Femur (tissue), 1 donor: ENCODE measurements at places on chromosomes 11 and 22.

- DNase-seq, result no peak
These were observed 548.5 kb downstream of the BUD13 start for GRCh38 chr11:116224154-116224888.

GRCh38 chr11:83816572-83817187 is 530.5 kb upstream of the CCDC90B start:
- no peak for DNase-seq

DNA sequence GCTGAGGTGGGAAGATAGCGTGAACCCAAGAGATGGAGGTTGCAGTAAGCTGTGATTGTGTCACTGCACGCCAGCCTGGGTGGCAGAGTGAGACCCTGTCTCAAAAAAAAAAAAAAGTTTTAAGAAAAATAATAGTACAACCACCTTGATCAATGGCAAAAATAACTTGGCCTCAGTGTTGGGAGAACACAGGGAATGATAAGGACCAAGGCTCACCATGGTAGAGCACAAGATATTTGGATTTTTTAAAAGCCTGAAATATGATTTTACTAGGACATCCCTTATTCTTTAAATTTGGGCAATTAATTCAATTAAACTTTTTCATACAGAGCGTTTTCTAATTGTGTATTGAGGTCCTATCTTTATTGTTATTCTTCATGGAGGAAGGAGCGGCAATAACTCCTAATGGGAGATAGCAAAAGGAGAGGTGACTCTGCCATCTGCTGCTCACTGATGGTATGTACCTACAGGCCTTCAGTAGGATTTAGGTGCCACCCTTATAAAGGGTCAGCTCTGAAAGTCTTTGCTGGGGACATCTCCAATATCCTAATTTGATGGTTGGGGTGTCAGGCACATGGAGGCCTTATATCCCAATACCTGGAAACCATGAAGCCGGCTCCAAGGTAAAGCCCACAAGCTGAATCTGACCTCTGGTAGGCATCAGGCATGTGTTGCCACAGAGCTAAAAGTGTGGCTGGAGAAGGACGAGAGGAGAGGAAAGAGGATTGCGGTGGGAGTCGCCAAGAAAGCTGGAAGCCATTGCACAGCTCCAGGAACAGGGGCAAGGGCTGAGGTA is 21.9 kb upstream of the POLD3 start:
- peak; percentile 29 for DNase-seq

DNA sequence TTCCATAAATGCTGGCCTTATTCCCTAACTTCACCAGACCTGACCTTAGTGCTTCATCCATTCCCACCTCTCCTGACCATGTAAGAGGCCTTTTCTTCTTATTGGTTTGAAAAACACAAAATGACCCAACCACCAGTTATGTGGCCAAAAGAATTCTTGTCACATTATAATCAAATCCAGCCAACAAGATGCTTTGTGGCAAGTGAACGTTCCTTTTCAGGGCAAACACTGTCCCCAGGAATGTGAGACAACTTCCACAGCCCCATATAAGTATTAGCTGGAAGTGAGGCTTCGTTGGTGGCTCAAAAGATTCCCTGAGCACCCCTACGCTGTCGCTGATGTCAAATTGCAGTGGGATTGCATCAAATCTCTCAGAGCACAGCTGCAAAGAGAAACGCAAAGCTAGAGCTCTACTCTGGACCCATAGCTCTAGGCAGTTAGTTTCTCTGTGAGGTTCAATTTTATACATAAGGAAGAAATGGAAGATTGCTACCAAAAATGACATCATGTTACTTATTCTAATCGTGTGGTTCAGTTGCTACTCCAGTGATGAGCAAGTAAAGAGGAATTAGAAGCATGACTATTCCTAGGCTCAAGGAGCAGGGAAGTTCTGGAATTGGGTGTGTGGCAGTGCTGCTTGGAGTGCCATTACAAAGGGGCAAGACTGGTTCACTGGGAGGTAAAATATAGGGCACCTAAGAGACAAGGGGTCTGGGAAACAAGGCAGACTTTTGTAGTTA is 26.1 kb downstream of the GLYATL1 start:
- no peak for DNase-seq

DNA sequence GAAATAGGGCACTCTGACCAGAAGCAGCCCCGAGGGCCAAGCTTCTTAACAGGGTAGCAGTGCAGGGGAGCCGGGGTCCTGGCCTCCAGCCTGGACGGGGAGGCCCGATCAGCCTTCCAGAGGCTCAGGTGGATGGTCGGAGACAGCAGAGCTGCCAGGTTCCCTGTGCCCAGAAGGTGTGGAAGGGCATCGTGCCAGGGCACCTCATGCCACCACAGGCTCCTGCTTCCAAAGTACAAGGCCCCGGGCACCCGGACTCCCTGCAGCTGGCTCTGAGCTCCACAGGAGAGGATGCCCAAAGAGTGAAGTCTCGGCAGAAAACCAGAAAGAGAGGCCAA is 14.3 kb downstream of the EHD1 start:
- no peak for DNase-seq

DNA sequence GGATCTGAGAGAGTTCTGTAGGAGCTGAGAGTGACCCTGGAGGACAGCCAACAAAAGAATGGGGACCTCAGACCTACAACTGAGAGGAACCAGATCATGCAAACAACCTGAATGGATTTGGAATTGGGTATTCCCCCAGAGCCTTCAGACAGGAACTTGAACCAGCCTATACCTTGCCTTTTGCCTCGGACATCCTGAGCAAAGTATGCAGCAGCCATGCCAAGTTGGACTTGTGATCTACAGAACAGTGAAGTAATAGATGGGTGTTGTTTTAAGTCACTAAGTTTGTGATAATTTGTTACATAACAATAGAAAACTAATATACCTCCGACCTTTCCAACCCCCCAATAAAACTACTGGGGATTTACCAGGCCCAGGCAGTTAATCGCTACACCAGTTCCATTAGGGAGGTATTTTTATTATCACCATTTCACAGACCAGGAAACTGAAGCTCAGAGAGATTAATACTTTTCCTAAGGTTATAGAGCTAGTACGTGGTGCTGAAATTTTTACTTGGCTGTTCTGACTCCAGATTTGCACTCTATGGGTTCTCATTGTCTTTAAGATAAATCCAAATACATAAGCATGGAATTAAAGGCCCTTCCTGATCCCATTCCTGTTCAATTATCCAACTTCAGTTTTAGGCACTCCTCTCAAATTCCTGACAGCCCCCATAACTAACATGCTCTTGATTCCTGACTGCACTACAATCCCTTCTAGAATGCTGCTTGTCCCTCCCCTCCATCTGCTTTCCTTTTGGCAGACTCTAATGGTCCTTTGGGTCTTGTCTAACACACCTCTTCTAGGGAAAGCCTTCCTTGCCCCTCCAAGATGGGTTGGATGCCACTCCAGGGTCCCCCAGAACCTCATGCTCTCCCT is 1.7 kb upstream of the RASSF10 start:
- no peak for DNase-seq

- no peak for DNase-seq
These were observed 159.9 kb downstream of the TEAD1 start for GRCh38 chr11:12834166-12834565.

- DNase-seq, result no peak
These were observed 31.4 kb downstream of the LRP5 start for GRCh38 chr11:68343761-68344256.

- no peak for DNase-seq
These were observed 27.8 kb upstream of the LMO2 start for GRCh38 chr11:33919645-33920044.

DNA sequence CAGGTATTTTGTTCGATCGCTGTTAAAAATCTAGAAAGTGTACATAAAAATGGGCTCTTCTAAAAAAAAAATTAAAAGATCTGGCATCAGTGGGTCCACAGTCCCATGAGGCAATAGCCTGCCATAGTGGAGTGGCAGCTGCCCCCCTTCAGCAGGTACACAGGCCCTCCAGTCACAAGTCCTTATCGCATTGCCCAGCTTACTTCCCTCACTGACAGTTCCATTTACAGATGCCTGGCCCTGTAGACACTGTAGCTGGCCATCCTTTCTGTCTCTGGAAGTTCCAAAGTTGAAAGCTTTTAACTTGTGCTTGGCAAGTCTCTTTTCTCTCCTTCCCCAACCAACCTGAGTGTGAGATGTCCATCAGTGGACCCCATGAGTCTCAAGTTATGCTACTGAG is 11.4 kb downstream of the ZNRF3 start:
- DNase-seq, result no peak

DNA sequence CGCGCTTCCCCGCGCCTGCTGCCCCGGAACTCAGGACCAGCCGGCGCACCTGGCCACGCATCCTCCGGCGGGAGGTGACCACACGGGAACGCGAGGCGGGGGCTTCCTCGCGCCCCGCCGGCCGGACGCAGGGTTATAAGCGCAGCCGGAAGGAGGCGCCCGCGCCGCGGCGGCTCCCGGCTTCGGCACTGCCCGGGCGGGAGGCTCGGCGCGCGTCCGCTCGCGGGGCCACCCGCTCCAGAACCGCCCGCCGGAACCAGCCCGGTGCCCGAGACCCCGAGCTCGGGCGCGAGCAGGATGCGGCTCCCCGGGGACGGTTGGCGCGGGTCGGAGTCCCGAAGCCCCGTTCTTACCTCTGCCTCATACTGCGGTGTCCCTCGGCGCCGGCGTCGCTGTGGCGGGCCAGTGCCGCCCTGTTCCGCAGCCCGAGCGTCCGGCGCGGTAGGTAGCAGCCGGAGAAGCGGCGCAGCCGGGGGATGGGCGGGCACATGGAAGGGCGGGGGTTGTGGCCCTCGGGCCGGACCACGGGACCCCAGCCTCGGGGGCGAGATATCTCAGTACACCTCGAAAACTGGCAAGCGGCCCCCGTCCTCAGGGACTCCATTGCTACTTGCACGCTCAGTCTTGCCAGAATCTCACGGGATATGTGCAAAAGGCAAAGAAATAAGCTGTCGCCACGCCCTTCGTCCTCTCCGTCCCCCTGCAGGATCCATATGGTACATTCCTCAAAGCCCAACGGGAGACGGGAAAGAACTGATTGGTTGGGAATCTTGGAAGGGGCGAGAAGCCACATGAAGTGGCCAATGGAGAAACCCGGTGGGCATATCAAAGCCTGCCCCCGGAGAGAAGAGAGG is 23.1 kb downstream of the MICAL3 start:
- DNase-seq, result peak; percentile 94

GRCh38 chr11:130549393-130549999 is 101.1 kb downstream of the ADAMTS15 start:
- DNase-seq, result no peak

DNA sequence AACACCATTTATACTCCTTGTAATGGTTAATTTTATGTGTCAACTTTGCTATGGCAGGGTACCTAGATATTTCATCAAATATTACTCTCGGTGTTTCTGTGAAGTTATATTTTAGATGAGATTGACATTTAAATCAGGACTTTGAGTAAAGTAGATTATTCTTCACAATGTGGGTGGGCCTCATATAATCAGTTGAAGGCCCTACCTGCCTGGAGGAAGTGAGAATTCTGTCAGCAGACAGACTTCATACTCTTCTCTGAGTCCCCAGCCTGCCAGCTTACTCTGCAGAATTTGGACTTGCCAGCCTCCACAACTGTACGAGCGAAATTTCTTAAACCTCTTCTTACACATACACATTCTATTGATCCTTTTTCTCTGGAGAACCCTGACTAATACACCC is 49.3 kb upstream of the SYT9 start:
- no peak for DNase-seq

DNA sequence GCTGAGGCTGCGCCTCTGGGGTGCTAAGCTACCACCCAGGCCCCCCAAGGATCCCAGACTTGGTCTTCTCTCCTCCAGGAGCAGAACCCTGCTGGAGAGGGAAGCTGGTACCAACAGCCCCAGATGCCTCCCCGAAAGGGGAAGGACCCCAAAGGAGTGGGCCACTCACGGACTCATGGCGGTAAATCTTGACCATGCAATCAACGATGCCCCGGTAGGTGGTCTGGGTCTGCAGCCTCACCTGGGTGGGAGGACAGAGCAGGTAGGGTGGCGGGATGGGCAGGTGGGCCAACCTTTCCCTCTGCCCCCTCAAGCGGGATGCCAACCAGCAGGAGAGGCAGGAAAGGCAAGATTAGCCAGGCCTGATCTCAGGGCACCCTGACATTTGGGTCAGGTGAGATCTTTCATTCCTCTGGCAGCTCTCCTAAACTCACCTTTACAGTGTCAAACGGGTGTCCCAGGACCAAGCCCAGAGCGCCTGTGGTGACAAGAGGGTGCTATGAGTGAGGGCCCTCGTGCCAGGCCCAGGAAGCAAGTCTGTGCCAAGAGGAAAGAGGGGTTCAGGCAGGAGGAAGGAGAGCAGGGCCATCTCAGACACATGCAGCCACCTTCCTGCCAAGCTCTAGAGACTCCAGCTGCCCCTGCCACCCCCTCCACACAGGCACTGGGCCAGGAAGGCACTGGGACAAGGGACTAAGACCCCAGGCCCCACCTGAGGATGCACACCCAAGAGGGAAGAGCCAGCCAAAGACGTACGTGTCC is 2.6 kb downstream of the SLC25A45 start:
- peak; percentile 17 for DNase-seq

- DNase-seq, result no peak
These were observed 2.0 kb downstream of the GNAZ start for GRCh38 chr22:23072077-23072910.

- DNase-seq, result no peak
These were observed 141.8 kb downstream of the TEAD1 start for GRCh38 chr11:12815931-12816494.

GRCh38 chr11:121661880-121662486 is 209.2 kb upstream of the SORL1-AS1 start:
- no peak for DNase-seq
